Uterus (tissue), 4 donors: ENCODE measurements at places on chromosomes 3 and 15. TPM values are rescaled to one million over a fixed set of nuclear protein-coding genes. Genes with fewer than 3 reads are reported as not detected.

GFM1 gene
- total RNA-seq = 81.4 TPM

CELF6 gene
- total RNA-seq = 12.3 TPM

PLSCR2 gene
- not detected for total RNA-seq

FGF12 gene
- total RNA-seq = not detected

C2CD4B gene
- 1.2 TPM for total RNA-seq

RBMS3 gene
- total RNA-seq = 77.1 TPM

RFC4 gene
- 43.8 TPM for total RNA-seq

ACKR4 gene
- 4.7 TPM for total RNA-seq

CEP19 gene
- total RNA-seq = not detected

RETNLB gene
- total RNA-seq = not detected

GOLGA8F gene
- not detected for total RNA-seq

MUSTN1 gene
- not detected for total RNA-seq

CDCP1 gene
- 14.2 TPM for total RNA-seq

GNAT1 gene
- total RNA-seq = not detected

ADAMTS7 gene
- 21.4 TPM for total RNA-seq

CPLX3 gene
- not detected for total RNA-seq

CRABP1 gene
- total RNA-seq = not detected

MUC4 gene
- total RNA-seq = 0.29 TPM

ANXA2 gene
- total RNA-seq = 376 TPM

CCDC54 gene
- not detected for total RNA-seq

FBLN2 gene
- total RNA-seq = 39.2 TPM

GLDN gene
- 0.77 TPM for total RNA-seq

ROPN1 gene
- not detected for total RNA-seq

GOLGA6L25 gene
- not detected for total RNA-seq

MELTF gene
- total RNA-seq = 11.4 TPM

XCR1 gene
- total RNA-seq = 0.07 TPM

BFSP2 gene
- total RNA-seq = not detected

RBP2 gene
- not detected for total RNA-seq

ISLR2 gene
- total RNA-seq = 0.77 TPM

IQCF5 gene
- not detected for total RNA-seq

RPP25 gene
- 7.5 TPM for total RNA-seq

SLITRK3 gene
- under 0.01 TPM for total RNA-seq

CILP gene
- total RNA-seq = 15.8 TPM

GOLGB1 gene
- 57.0 TPM for total RNA-seq

TMCC1 gene
- 52.2 TPM for total RNA-seq

ITGA11 gene
- total RNA-seq = 80.4 TPM

TF gene
- 1.7 TPM for total RNA-seq

PPARG gene
- total RNA-seq = 8.5 TPM

ZNF385D gene
- 0.26 TPM for total RNA-seq

FEZF2 gene
- not detected for total RNA-seq

EBLN2 gene
- 4.7 TPM for total RNA-seq

ZNF662 gene
- total RNA-seq = 13.8 TPM

ATP10A gene
- total RNA-seq = 0.29 TPM

GPR87 gene
- not detected for total RNA-seq

PSTPIP1 gene
- 4.7 TPM for total RNA-seq

SLC28A2 gene
- total RNA-seq = not detected

IL1RAP gene
- 26.8 TPM for total RNA-seq

SLC7A14 gene
- total RNA-seq = not detected

UROC1 gene
- total RNA-seq = not detected

SIDT1 gene
- not detected for total RNA-seq

ITPKA gene
- total RNA-seq = 1.3 TPM

DMXL2 gene
- total RNA-seq = 32.3 TPM

CPEB1 gene
- total RNA-seq = 3.5 TPM

NR2E3 gene
- total RNA-seq = not detected

MOBP gene
- not detected for total RNA-seq

IFT122 gene
- 10.9 TPM for total RNA-seq

USP19 gene
- total RNA-seq = 22.1 TPM

SPTBN5 gene
- total RNA-seq = 0.61 TPM

CLDN16 gene
- 0.58 TPM for total RNA-seq
